Endothelial cell of umbilical vein (primary cell): ENCODE measurements at places on chromosomes 11 and 22. TPM values are rescaled to one million over a fixed set of nuclear protein-coding genes. Genes with fewer than 3 reads are reported as not detected.

SLC6A5 gene
- not detected in 2 replicates for total RNA-seq

CSF2RB gene
- 20.6 and 24.9 TPM in 2 replicates for total RNA-seq

MRE11 gene
- 22.0 and 25.3 TPM in 2 replicates for total RNA-seq

CASP5 gene
- total RNA-seq, result not detected in 2 replicates

SYT9 gene
- total RNA-seq, result 0.25 TPM in 1 of 2 replicates, not detected in the other

MCAM gene
- total RNA-seq, result 1,012 and 1,027 TPM in 2 replicates

GRCh38 chr11:63042596-63042995, 27.0 kb upstream of the SLC22A8 start:
- DNase-seq, result no peak

DNA sequence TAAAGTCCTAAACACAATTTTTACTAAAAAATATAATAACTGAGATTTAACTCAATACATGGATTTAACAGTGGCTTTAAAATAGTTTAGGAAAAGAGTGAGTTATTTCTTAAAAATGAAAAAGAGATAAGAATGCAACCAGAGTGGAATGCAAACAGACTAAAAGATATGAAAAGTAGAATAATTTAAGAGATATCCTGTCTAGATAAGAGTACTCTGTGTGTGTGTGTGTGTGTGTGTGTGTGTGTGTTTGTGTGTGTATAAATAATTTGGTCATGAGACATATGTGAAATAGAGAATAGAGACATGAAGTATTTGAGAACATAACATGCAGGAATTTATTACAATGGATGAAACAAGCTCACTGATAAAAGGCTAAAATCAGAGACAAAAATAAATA, 986.9 kb upstream of the CHORDC1 start:
- DNase-seq, result no peak

- no peak for DNase-seq
Observed at GRCh38 chr22:19522881-19523239, 1.4 kb downstream of the CLDN5 start.

GRCh38 chr11:36035454-36035853, 91.6 kb downstream of the LDLRAD3 start:
- DNase-seq, result no peak

DNA sequence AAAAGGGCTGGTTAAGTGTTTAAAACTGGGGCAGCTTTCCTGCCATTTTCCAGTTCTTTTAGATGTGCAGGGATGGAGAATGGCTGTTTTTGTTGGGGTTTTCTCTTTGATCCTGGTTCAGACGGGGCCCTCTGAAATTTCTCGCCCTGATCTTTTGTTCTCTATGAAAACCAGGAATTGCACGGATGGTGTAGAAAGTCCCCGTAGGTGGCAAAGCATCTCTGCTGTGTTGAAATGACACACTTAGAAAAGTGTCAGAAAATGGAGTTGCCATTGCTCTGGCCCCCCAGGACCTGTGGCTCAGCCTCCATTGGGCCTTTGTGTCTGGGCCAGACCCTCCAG, 63.0 kb downstream of the PARVB start:
- DNase-seq, result no peak

DNA sequence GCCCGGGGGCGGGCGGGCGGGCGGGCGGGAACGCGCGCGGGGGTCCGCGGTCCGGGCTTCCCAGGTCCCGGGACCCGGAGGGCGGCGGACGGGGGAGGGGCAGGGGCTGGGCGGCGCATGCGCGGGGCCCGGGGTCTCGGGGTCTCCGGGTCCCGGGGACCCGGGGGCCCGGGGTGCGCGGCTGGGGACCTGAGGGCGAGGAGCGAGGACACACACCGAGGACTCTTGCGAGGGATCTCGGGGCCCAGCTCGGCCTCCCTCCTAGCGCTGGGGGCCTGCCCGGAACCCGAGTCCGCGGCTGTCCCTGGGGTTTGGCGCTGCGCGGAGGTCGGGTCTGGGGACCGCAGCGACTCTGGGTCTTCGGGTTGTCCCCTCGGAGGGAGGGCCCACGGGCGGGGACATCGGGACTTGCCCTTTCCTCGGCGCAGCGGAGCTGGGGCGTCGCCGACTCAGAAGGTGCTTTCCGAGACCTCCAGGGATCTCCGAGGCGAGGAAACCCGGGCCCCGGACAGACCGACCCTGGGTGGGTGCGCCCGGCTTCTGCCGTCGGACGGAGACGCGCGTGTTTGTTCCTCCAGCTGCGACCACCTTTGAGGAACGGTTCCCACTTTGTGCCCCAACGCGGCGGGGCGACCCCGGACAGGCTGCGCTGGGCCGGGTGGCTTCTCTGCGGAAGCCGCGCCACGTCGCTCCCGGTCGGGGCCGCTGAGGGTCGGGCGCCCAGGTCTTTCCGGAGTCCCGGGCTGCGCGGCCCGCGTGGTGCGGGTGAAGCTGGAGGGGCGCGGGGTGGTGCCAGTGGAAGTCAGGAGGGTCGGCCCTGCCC, 540 bp downstream of the PPARA start:
- DNase-seq, result peak; percentile 19

DNA sequence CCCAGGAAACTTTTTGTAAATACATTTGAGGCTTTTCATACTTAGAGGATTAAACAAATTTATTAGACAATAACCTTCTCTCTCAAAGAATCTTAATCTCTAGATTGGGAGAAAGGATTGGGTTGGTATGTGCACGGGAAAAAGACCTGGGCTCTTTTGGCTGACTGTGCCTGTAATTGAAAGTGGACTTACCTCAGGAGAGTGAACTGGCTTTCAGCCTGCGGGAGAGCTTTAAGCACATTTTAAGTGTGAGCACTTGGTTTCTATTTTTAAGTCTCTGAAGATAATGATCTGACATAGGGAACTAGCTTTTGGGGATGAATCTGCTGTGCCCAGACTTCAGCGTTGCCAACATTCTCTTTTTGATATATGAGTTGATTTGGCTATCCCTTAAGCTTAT, 35.8 kb downstream of the UVRAG start:
- peak; percentile 23 for DNase-seq

DNA sequence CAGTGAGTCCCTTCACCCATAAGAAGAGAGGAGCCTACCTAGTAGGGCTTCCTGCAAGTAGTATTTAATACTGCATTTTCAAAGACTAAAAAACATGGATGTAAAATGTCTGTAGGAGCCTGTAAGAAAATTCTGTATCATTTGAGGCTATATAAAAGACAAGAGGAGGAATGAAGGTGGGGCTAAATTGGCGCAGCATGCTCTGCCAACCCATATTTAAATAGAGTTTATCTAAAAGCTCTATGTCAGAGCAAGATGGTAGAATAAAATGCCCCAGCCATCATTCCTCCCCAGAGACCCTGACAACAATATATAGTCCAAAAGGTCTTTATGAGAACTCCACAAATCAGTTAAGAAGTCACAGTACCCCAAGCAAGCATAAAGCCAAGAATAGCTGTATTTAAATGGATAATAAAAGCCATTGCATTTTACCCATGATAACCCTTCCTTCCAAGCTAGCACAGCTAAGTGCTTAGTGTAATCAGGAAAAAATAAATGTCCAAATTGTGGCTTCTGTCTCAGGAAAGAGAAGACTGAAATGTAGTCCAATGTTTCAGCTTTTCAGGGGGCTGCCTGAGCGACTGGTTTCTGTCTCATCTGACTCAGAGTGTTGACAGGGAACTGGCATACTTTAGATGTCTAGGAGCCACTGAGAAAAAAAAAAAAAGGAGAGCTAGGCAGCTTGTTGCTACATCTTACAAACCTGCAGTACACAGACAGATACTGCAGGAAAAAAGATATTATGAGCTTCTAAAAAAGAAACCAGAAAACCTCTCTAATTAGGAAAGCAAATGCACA, 258.6 kb downstream of the METTL15 start:
- no peak for DNase-seq

- DNase-seq, result peak; percentile 49
Observed at GRCh38 chr11:102144357-102145355, 34.4 kb downstream of the YAP1 start.

GRCh38 chr11:57131080-57131790, 50.5 kb upstream of the LRRC55 start:
- DNase-seq, result peak; percentile 47

DNA sequence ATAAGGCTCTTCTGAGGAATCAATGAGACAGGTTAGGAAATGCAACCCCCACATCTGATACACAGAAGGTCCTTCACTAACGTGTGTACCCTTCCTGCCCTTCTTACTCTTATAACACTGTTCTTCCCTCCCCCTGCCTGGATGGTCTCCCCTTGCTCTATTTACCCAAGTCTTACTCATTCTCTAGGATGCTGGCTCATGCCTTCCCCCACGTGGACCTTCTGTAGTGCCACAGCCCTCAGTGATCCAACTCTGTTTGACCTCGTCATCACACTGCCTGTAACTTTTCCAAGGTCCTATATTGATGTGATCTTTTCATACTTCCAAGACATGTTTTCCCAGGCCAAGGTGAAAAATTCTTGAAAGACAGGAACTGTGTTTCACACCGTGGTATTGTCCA, 79.8 kb downstream of the C11orf58 start:
- peak; percentile 7 for DNase-seq

DNA sequence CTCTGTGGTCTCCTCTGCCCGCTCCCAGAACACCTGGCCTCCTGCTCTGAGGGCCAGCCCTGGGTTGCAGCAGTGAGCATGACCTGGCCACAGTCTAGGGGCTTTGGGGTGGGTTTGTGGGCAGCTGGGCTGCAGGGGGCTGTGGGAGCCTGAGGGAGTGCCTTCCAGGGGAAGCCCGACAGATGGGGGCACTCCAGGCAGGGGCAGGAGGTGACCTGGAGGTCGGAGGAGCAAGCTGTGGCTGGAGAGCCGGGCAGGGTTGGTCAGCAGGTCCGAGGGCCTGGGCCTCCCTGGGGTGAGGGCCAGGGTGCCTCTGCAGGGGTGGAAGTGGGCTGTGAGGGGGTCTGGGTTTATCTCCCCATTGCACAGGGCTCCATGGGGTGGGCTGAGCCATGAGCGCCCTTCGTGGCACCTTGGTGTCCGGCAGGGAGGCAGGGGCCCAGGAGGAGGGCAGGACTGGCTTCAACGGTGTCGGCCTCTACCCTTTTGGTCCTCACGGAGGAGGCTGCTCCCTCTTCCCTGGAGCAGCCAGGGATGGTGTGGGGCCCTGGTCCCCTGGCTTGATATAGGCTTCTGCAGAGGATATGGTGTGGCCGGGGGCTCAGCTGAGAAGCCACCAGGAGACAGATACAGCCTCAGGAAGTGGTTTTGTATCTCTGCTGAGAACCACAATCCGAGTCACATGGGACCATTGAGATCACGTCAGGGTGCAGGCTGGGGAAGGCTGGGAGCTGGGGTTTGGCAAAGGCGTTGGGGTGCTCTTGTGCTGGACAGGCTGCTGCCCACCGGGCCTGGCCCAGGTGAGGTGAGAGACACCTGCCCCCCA, 22.3 kb downstream of the KCNQ1 start:
- DNase-seq, result no peak

GRCh38 chr11:96014217-96014616, 90.3 kb upstream of the MTMR2 start:
- no peak for DNase-seq

- no peak for DNase-seq
Observed at GRCh38 chr11:64250415-64251015, 815 bp upstream of the PLCB3 start.

GRCh38 chr11:122170815-122171475, 54.9 kb upstream of the BLID start:
- DNase-seq, result peak; percentile 26

GRCh38 chr11:11308249-11308648, 44.8 kb downstream of the CSNK2A3 start:
- DNase-seq, result no peak

DNA sequence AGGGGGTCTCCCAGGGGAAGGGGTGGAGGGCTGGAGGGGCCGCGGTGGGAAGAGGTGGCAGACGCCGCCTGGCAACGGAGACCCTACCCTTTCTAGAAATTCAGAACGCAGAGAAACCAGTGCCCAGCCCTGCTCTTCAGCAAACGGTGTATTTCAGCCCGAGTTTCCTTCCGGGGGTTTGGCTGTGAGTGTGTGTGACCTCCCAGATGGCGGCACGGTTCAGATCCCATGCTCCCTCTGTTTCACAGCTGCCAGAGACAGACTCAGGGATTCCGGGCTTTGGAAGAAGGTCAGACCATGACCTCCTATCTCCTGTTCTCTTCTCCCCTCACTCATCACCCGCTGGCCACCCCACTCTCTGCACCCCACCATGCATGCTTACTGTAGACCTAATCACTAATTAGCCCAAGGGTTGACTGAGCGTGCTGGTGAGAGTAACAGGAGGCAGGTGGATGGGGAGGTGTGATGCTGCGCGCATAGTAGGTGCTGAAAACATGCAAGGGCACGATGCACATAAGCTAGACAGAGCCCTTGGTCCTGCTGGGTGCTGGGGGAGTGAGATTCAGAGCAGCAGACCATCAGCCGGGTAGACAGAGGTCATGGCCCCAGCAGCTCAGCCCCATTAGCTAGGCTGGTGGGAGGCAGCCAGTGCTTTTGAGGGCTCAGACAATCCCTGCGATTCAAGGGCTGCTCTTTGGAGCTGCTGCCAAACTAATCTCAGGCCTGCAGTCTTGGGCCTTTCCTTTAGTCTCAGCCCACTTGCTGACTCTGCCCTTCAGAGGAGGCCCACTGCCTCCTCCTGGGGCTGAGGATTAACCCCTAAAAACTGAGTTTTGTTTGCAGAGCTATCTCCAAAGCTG, 256.5 kb upstream of the CADM1 start:
- no peak for DNase-seq
